ENCODE measurements at places on chromosomes 12 and 14.

DNA sequence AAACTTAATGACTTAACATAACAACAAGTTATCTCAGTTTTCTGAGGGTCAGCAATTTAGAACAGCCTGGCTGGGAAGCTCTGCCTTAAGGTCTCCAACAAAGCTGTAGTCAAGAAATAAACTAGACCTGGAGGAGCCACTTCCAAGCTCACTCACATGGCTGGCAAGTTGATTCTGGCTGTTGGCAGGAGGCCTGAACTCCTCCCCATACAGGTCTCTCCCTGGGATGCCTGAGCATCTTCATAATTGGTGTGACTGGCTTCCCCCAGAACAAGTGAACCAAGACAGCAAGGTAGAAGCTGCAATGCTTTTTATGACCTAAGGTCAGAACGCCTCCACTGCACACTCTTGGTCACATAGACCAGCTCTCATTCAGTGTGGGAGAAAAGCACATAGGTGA lies 128.3 kb downstream of the SAMD4A start:
- no peak for DNase-seq

DNA sequence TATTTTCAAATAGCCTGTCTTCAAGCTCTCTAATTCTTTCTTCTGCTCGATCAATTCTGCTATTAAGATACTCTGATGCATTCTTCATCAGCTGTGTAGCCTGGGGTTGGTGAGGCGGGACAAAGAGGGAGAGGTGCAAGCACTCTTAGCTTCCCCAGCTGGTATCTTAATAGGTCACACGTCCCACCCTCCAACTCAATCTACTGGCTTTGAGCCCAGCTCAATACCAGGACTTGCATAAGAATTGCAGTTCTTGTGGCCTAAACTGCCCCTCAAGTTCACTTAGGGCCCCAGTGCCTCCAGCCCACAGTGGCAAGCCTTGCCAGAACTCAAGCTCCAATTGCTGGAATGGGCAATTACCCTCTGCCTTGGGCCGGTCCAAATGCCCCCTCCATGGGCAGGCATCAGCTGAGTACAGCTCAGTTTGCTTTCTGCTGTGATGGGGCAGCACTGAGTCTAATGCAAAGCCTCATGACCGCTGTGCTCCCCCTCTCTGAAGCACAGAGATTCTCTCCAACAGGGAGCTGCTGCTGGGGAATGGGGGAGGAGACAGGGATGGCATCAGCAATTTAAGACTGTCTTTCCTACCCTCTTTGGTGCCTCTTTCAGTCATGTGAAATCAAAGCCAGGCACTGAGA lies 5.6 kb upstream of the SPATA7 start:
- no peak for DNase-seq

DNA sequence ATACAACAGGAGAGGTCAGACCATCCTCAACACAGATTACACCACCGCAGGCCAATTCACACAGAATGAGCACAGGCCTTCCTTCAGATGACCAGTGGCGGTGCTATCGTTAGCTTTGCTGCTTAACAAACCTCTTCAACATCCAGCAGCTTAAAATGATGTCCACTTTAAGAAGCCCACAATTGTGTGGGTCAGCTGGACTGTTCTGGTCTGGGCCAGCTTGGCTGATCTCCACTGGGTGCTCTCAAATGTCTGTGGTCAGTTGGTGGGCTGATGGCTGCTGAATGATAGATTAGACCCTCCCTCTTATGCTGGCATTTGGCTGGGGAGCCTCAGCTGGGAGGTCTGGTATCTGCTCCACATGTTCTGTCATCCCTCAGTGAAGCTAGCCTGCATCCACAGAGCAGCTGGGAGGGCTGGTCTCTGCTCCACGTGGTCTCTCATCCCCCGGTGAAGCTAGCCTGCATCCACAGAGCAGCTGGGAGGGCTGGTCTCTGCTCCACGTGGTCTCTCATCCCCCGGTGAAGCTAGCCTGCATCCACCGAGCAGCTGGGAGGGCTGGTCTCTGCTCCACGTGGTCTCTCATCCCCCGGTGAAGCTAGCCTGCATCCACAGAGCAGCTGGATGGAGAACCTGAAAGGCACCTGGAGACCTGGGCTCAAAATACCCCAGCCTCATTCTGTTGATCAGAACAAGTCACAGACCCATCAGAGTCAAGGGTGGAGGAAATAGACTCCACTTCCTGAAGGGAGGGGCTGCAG lies 203.6 kb upstream of the DIO3 start:
- DNase-seq = no peak

GRCh38 chr12:59708484-59708883 lies 112.7 kb downstream of the SLC16A7 start:
- DNase-seq = no peak

DNA sequence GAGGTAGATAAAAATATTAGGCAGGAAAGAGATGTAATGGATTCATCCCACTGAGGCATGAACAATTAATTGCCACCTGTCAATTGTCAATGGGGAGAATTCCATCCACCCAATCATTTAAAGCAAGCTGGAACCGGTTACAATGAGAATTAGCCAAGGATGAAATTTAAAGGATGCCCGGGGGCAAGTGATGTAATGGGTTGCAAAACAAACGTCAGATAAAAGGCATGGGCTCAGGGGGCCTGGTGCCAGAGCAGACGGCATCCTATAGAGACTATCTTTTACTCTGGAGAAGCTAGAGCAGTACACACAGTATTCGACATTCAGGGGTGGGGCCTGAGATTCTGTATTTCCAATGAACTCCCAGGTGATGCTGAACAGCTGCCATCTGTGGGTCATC lies 80.5 kb upstream of the ZFP36L1 start:
- no peak for DNase-seq

DNA sequence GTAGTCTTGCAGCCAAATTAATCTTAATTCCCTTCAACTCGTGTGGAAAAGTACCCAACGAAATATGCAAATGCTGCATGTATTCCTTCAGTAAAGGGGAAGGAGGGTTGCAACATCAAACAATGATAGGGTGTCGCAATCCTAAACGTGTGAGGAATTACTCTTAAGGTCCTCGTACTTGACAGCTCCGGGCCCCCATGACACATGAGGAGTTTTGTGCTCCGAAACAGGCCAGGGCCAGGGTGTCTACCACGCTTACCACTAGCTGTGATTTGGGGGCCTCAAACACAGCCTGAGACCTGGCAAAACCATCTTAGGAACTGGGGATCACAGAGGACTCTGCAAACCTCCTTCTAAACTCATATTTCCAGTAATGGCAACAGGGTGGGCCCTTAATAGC lies 20.4 kb downstream of the FOS start:
- DNase-seq = no peak

DNA sequence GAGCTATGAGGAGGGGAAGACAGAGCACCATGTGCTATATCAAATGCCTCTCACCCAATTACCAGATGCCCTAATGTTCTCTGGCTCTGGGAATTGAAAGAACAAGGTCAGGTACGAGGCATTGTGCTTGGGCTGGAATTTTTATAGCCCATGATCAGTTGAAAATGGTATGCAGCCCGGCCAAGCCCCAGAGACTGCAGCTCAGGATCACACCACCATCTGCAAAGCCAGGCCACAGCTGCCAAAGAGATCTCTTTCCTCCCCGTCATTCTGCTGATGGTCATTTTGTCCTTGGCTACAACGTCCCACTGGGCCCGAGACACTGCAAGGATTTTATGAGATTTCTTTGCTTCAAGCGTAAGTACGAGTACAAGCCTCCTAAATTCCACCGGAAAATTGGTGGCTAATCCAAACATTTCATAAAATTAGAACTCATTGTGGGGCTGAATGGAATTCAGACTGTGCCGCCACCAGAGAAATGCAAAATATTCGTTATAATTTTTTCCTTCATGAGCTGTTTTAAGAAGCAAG lies 15.1 kb downstream of the NUAK1 start:
- DNase-seq = no peak

GRCh38 chr14:66284346-66284745 lies 201.8 kb upstream of the CCDC196 start:
- no peak for DNase-seq

- no peak for DNase-seq
Measured at GRCh38 chr14:101828046-101828445, 66.5 kb downstream of the PPP2R5C start.

GRCh38 chr14:88075269-88075981 lies 70.5 kb downstream of the GPR65 start:
- DNase-seq = no peak

DNA sequence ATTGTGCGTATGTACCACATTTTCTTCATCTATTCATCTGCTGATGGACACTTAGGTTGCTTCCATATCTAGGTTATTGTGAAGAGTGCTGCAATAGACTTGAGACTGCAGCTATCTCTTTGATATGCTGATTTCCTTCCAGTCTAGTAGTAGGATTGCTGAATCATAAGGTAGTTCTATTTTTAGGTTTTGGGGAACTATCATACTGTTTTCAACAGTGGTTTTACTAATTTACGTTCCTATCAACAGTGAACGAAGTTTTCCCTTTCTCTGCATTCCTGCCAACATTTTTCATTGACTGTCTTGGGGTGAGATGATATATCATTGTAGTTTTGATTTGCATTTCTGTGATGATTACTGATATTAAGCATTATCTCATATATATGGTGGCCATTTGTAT lies 482.2 kb downstream of the SLC16A7 start:
- DNase-seq = no peak

- DNase-seq = no peak
Measured at GRCh38 chr14:31942166-31942841, 134.8 kb upstream of the ARHGAP5 start.

DNA sequence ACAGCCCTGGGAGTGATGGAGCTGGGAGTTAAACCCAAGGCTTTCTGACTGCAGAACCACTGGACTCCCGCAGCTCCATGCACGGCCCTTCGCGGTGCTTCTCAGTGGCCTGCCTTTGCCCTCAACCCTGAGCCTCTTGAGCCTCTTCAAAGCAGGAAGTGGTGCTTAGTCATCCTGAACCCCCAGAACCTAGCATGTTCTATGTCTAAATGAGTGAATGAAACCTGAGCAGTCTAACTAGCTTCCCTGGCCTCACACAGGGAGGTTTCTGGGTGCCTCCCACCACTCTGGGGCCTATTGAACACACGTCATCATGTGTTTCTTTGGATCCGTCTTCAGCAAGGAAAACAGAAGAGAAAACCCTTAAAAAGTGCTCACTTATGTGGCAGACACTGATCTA lies 117.9 kb upstream of the SFSWAP start:
- no peak for DNase-seq

- DNase-seq = no peak
Measured at GRCh38 chr12:90124289-90124688, 415.7 kb upstream of the ATP2B1 start.

DNA sequence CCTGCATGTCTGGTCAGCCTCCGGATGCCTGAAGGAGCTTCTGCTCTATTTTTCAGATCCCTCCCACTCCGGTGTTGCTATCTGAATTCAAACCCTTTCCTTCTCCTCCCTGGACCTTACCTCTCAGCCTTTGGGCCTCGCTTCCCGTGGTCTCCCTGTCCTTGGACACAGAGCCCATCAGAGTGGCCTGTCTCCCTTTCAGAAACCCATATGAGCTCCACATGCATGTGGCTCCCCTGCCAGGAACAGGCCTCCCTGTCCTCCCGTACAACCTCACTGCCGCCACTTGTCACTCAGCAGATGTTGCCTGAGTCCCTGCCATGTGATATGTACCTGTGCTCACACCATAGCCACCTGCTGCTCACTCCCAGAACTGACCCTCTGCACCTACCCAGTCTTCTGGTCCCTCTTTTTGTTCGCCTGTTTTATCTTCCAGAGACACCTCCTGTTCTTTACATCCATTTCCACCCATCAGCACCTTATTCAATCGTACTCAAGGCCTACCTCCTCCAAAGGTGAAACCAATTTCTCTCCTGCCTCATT lies 182.5 kb downstream of the ZFP36L1 start:
- DNase-seq = no peak

GRCh38 chr14:53927171-53927570 lies 29.5 kb downstream of the BMP4 start:
- DNase-seq = no peak

DNA sequence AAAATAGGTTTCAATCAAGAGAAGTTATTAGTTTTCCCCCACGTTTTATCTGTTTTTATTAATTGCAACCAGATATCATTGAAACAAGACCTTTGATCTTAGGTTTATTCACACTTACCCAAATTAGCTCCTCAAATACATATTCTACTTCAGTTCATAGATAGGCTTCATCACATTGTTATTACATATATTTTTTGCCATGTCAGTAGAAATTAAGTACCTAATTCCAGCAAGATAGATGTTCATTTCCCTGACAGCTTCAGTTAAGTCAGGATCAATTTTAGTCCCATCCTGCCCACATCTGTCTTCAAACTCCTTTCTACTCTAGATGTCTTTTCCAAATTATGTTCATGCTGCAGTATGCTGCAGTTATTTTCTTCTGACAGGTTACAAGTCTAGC lies 388.8 kb downstream of the TMTC2 start:
- DNase-seq = no peak

DNA sequence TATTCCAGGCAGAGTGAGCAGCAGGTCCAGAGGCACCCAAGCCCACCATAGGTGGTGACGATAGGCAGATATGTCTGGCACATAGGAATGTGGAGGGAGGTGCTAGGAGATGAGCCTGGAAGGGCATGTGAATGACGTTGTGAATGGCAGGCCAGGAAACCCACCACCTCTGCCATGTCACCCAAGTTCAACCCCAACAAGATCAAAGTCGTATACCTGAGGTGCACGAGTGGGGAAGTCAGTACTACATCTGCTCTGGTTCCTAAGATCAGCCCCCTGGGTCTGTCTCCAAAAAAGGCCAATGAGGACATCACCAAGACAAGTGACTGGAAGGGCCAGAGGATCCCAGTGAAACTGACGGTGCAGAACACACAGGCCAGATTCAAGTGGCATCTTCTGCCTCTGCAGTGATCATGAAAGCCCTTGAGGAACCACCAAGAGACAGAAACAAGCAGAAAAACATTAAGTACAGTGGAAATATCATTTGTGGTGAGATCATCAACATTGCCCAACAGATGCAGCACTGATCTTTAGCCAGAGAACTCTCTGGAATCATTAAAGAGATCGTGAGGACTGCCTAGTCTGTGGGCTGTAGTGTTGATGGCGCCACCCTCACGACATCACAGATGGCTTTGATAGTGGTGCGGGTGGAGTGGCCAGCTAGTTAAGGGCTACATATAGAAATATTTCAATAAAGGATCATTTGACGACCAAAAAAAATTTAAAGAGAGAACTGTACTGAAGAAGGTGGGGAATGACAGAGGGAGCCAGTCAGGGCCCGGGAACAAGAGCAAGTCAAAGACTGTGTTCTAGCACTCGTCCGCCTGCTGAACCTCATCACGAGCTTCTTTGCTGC lies 99.7 kb downstream of the ZFP36L1 start:
- DNase-seq = no peak

GRCh38 chr14:104604458-104605449 lies at the start of gene TMEM179:
TSS of gene TMEM179 (minus strand) at chr14:104604772. CDS start at chr14:104604741, 31 bp downstream.
- DNase-seq = no peak

DNA sequence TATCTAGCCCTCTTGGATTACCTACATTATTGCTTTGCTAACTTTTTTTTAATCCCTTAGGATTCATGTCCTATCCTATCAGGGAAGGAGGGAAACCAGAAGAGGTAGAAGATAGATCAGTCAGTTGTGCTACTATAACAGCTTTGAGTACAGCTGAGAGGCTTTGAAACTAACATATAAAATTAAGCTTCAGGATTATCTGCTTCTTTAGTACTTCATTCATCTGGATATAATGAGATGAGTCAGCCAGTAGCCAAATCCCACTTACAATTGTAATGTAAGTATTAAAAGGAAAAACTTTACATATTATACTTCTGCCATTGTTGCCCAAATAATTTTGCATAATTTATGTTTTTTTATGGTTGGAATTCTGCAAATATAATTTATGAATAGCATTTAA lies 33.4 kb upstream of the ANO6 start:
- no peak for DNase-seq
